NCI-H2081 treated with DMSO at 0.1 percent for 48 hours (cell line): ENCODE measurements at places on chromosomes 7 and 10.

DNA sequence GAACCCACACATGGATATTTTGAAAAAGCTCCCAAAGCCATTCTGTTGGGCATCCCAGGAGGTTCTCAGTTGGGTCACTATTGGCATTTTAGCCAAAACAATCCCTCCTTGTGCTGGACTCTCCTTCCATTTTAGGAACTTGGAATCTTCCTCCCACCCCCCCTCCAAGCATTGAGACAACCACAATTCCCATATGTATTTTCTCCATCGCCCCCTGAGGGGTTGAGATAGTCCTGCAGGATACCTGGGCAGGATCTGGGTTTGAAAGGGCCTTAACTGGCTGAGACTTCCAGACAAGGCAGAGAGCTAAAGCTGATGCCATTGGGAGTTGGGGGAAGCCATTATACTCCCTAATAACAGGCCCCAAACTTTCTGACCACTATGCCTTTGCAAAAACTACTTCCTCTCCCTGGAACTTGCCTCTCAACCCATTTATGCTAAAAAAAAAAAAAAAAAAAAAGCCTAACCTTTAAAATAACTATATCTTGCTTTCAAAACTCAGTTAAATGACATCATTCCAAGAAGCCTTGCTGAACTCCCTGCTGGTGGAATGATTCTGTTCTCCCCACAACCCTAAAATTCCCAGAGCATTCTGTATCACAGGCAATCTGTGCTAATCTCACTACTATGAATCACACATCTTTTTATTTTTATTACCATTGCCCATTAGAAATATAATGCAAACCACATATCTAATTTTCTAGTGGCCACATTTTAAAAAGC lies 77.5 kb upstream of the PDE1C start:
- no peak for DNase-seq

- DNase-seq = no peak
These were observed 123.0 kb upstream of the FZD8 start for GRCh38 chr10:35765066-35765527.

DNA sequence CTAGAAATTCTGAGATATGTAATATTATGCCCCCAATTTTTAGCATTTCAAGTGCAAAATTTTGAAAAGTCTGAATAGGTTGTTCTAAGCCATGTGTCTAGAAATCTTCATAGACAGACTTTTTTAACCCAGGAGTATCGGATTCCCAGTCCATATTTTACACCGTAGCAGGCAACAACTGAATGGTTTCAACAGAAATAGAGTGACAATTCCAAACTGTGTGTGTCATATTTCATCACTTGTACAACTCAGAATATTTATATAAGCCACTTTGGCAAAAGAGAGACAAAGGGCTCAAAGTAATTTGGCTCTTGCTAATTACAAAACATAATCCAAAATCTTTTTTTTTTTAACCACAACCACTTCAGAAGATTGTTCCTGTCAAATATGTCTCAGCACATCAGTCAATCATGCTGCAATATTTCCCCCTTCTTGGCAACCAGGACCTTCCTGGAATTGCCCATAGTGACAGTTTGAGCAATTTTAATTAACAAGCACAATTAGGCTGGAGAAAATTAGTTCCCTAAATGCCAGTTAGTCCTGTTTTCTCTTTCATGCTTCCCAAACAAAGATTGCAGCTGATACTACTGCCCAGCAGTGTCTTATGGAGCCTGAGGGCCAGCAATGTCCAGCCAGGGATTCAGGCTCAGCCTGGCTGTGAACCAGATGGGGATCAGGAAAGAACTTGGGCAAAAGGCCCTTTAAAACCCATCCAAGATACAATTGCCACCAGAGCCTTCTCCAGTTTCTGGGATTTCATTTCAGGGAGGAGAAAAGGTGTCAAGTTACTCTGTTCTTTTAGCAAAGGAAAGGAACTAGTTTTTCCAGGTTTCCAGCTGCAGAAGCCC lies 533.3 kb upstream of the GHITM start:
- no peak for DNase-seq

DNA sequence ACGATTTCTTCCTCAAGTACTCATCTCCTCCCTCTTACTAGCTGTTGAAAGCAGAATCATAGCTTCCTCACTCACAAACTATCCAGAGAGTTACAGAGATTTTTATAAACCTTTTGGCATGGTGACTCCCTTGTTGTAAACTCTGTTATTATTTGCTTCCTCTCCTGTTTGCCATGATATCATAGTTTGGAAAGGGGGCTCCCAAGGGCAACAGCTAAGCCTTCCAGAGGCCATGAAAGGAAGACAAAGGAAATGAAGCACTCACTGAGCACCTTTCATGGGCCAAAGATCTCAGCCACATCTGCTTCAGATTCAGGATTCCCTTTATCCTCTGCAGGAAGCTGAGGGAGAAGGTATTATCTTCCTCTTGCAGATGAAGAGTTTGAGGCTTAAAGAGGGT lies 484.6 kb downstream of the PLXNA4 start:
- DNase-seq = no peak

DNA sequence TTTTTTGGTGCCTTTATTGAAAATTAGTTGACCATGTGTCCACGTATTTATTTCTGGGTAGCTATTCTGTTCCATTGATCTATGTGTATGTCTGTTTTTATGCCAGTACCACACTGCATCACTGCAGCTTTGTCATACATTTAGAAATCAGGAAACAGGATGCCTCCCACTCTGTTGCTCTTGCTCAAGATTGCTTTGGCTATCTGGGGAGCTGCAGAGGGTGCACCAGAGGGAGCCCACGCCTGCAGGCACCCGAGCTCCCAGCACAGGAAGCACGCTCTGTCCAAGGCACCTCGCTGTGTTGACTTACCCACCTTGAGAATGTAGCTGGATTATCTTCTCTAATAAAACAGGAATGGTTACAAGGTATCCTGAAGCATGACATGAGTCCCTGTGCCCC lies 301.7 kb downstream of the TCERG1L start:
- no peak for DNase-seq

- no peak for DNase-seq
These were observed 112.5 kb upstream of the ANKRD1 start for GRCh38 chr10:91033324-91033950.
